DMS 273 treated with DMSO at 0.1 percent for 48 hours (cell line): ENCODE measurements at places on chromosomes 16 and 17.
A peak's percentile ranks its signal among the peaks of the same experiment; 100 is the strongest.

DNA sequence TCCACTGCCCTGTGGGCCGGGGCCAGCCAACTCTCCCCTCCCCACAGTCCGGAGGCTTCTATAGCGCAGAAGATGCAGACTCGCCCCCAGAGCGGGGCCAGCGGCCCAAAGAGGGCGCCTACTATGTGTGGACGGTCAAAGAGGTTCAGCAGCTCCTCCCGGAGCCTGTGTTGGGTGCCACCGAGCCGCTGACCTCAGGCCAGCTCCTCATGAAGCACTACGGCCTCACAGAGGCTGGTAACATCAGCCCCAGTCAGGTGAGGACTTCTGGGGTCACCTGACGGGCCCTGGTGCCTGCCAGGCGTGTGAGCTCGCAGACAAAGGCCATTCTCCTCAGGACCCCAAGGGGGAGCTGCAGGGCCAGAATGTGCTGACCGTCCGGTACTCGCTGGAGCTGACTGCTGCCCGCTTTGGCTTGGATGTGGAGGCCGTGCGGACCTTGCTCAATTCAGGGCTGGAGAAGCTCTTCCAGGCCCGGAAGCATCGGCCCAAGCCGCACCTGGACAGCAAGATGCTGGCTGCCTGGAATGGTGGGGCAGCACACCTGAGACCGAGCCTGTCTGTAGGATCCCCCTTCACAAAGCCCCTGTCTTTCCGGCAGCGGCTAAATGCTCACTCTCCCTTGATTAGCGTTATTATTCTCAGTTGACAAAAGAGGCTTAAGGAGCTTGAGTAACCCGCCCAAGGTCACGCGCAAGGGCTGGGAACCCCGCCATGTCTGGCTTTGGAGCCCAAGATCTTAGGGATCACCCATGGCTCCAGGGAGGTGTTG, 3.9 kb downstream of the SPATA20 start:
- no peak for DNase-seq

DNA sequence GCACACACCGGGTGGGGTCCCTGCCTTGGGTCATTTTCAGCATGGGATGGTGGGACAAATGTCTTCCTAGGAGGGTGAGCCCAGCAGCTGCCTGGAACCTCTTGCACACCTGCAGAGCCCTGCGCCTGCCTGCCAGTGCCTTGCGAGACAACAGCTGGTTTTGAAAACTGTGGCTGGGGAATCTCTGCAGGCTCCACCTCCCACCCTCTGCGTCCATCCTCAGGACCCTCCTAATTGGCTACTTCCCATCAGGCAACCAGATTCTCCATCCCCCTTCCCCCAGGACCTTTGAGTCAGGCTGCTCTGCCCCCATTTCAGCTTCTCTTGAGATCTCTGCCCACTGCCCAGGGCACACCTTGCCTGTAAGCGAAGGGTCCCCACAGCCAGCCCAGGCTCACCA, 26.6 kb downstream of the PEMT start:
- DNase-seq, result no peak

GRCh38 chr16:30813821-30814189, 26.8 kb upstream of the ZNF629 start:
- no peak for DNase-seq

- no peak for DNase-seq
Observed at GRCh38 chr17:12521416-12521815, 144.3 kb upstream of the MYOCD start.

DNA sequence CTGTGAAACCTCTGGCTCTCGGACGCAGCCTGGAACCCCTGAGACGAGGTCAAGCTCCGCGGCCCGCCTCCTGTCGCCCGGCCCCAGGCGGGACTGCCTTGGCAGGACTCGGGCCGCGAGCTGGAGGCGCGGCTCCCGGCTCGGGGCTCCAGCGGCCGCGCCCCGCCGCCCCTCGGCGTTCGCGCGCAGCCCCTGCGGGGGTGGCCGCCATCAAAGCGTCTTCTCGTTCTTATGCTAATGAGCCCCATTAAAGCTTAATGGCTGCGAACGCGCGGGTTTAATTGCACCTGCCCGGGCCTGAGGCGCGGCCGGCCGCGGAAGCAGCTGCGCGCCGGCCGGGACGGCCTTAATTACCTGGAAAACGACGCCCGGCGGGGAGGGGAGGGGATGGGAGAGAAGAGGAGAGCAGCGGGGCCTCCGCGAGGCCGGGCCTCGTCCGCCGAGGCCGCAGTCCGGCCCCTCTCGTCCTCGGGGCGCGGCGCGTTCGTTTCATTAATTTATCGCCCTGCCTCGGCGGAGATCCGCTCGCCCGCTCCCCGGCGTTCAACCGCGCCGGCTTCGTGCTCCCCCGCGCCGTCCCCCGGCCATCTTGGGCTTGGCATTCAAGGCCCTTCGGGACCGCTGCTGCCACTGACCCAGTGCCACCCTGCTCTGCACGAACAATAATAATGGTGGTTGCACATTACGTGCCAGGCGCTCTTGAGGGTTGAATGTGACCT, 19.2 kb downstream of the RAI1 start:
- no peak for DNase-seq

DNA sequence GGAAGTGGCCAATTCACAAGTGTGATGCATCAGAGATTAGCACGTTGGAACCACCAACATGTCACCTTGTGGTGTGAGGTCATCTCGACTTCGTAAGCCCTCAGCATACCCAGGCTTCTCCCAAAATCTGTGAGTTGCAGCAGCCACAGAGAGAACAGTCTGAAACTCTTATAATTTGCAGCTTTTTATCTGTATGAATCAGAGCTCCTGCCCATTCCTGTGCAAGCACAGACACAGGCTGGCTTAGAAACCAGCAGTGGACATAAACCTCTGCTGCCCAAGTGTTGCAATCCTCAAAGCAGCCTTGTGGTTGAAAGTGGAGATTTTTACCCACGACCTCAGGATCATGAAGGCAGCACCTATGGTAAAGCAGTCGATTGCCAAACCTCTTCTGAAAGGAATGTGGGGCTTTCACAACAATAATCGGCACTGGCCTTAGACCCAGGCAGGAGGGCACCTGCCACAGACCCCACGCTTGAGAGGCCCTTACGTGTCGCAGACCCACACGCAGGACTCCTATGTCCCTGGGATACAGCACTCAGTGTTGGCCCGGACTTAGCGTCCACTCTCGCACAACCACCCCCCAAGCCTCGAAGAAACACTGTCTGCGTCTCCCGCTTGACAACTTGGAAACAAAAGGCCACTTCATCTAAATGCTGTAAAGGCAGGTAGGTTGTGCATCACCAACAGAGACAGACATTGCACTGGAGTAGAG, 24.5 kb upstream of the OSGIN1 start:
- no peak for DNase-seq

GRCh38 chr17:1907909-1908698, 78.3 kb downstream of the RPA1 start:
- DNase-seq, result no peak

GRCh38 chr17:4180791-4181190, 37.8 kb downstream of the CYB5D2 start:
- peak; percentile 14 for DNase-seq

- no peak for DNase-seq
Observed at GRCh38 chr16:51404386-51404785, 253.3 kb upstream of the SALL1 start.

GRCh38 chr16:81061871-81062608, 15.0 kb downstream of the C16orf46 start:
- DNase-seq, result no peak

- DNase-seq, result no peak
Observed at GRCh38 chr16:25045696-25046381, 30.7 kb upstream of the ARHGAP17 start.

DNA sequence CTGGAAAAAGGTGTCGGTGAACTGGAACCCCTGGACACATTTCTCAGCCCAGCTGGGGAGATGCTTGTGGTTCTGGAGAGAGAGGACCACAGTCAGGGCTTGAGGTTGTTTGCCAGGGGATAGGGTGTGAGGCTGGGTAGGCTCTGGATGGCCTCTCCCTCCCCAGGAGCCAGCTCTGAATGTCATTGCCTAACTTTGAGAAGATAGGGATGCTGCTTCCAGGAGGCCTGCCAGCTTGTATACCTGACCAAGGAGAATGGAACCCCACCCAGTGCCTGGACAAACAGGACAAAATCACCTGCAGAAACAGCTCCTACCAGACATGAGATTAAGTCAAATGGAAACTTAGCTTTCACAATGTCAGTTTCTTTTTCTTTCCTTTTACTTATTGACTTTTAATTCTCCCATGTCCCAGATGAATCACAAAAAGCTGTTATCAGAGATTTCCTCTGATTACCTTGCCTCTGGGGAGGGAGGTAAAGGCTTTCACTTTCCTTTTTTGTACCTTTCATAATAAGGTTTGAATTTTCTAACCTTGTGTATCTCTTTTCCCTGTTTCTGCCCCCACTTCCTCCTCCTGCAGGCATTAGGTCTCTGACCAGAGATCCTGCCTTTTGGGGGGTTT, 29.8 kb upstream of the PLLP start:
- no peak for DNase-seq

GRCh38 chr17:80876950-80877728, 114.5 kb upstream of the CHMP6 start:
- DNase-seq, result no peak

DNA sequence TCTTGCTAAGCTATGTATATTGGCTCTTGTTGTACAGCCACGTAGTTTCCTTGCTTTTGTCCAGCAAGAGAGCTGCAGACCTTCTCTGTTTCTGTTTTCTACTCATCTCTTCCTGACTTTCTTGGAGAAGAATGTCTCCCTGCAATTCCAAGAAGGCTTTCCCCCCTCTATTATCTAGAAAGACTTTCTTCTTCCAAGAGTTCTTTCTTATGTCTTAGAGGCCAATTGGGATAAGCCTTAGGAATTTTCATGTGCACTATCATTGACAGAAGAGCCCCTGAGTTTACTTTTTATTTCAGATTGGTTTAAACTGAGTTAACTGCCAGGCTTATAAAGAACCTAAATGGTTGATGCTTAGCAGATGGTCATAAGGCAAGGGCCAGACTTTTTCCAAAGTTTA, 9.0 kb downstream of the CAPNS2 start:
- DNase-seq, result no peak

GRCh38 chr17:50649042-50649908, 14.6 kb downstream of the ABCC3 start:
- no peak for DNase-seq

GRCh38 chr16:29989111-29989858, 6.1 kb downstream of the HIRIP3 start:
- DNase-seq, result no peak

DNA sequence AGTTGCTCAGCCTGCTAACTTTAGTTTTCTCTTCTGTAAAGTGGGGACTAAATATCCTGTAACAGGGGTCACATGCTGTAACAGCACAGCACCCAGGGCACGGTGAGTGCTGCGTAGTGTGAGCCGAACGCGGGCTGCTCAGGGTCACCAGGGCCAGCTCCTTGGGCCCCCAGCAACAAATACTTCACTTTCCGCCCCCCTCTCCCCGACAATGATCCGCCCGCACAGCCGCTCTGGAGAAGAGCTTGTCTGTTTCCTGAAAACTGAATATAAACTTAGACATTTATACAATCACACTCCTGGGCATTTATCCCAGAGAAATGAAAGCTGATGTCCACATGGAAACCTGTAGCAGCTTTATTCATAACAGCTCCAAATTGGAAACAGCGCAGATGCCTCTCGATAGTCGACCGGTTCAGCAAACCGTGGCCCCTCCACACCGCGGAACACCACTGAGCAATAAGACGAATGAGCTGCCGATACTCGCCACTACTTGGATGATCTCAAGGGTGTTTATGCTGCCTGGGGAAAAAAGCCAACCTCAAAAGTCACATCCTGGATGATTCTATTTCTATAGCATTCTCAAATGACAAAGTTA, 267.2 kb downstream of the PARN start:
- DNase-seq, result no peak

DNA sequence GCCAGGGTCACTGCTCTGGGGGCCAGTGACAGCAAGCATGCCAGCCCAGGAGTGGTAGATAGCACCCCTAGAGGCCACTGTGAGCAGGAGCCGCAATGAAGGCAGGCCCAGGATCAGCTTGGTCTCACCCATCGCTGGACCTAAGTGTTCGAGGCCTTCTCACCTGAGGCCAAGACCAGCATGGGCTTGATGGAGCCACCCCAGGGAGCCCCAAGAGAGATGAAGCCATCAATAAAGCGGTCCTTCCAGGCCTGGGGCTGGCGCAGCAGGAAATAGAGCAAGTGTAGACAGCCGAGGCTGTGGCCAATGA, 1.8 kb downstream of the LCAT start:
- DNase-seq, result no peak

DNA sequence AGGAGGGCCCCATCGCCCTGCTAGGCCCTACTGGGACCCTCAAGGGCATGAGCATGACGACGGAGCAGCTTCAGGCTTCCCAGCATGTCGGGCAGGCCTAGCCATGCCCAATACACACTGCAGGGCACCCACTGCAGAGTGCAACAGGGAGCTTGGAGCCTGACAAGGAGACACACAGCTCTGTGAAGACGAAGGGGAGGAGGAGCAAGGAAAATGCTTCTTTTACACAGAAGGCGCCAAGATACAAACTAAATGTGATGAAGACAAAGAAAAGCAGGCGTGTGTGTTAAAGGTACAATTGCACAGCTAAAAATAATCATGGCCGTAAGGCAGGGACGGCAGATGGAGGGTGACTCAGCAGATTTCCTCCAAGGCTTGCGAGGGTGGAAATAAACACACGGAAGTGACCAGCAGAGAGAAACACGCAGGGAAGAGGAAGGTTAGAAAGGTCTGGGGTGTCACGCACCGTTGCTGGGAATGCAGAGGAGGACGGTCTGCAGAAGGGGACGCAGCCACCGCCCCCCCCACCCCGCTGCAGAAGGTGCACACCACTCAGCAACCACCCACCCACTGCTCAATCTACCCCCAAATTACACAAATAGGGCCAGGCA, 108.5 kb downstream of the ZNF778 start:
- DNase-seq, result peak; percentile 26

GRCh38 chr16:73149334-73149733, 101.4 kb upstream of the ZFHX3 start:
- no peak for DNase-seq

DNA sequence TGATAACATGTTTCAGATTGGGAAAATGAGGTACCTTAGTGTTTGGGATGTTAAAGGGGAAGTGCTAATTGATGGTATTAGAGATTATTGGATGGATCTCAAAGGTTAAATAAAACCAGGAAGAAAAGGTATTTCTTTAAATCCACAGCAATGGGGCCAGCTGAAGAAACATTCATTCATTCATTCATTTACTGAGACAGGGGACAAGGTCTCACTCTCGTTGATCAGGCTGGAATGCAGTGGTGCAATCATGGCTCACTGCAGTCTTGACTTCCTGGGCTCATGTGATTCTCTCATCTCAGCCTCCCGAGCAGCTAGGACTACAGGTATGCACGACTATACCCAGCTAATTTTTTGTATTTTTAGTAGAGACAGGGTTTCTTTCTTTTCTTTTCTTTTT, 19.8 kb downstream of the EARS2 start:
- no peak for DNase-seq

- DNase-seq, result no peak
Observed at GRCh38 chr17:42266918-42267766, 9.0 kb downstream of the STAT5B start.

DNA sequence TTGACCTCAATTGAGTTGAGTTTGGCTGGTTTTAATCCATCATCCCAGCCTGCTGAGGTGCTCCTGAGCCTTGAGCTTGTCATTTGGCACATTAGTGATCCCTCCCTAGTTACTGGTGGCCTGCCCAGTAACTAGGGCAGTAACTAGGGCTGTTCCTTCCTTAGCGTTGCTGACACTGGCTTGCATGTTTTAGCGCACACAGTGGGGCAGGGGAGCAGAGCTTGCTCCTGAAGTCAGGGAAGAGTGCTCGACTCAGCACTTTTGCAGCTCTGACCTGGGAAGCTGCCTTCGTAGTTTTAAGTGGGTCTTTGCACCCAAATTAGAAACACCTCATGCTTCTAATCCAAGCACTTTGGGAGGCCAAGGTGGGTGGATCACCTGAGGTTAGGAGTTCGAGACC, 15.7 kb downstream of the CCDC42 start:
- DNase-seq, result no peak
